ENCODE measurements at places on chromosomes 7 and 10. TPM values are rescaled to one million over a fixed set of nuclear protein-coding genes. Genes with fewer than 3 reads are reported as not detected.

DNA sequence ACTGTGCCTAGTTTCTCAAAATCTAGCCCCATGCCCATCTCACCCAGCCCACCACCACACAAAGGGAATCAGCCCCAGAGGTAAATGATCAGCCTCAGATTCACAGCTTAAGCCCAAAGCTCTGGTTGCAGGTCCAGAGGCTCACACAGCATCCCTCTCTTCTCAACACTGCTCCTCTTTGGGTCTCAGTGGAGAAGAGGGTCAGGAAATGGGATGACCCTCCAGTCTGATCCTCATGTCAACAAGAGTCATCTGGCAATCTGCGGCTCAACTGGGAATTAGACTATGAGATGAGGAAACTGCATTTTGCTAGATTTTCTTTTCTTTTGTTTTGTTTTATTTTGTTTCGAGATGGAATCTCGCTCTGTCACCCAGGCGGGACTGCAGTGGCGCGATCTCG lies 126.2 kb upstream of the PDLIM1 start:
- no peak overlapping the region for H3K4me3 ChIP-seq
- H3K27me3 ChIP-seq, result no peaks in the 10 kb centered on the region
- no peak overlapping the region for H3K27ac ChIP-seq
- no peaks in the 10 kb centered on the region for H3K4me1 ChIP-seq
- H3K36me3 ChIP-seq, result no peaks in the 10 kb centered on the region

Gene POLR2J2
- polyA plus RNA-seq, result 0.62 TPM

Gene RNF32
- 1.6 TPM for polyA plus RNA-seq

DNA sequence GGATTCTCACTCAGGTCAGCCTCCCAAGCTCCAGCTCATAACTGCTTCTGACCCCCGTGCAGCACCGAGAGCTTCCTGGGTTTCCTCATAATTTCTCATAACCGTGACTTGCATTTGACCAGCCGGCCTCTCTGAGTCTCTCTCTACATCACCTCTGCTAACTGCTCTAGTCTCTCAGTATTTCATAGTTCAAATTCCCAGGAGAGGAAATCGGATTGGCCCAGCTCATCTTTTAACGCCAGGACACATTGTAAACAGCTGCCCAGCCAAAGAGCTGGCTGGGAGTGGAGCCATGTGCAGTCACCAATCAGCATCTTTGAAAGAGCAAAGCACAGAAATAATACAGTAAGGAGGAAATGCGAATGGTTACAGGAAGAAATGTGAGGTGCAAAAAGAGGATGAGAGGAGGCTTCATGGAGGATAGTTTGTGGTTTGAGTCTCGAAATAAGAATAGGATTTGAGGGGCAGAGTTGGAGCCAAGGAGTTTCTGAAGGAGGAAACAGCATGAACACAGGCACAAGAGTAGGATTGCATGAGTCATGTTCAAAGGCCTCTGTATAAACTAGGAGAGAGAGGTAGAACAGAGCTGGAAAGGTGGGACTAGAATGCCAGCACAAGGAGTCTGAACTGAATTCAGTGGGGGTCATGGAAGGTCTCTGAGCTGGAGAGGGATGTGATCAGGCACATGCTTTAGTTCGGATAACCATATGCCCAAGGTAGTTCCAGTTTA lies 15.2 kb upstream of the LBX1 start:
- H3K27me3 ChIP-seq, result peaks cover 20% of the 10 kb centered on the region
- no peaks in the 10 kb centered on the region for H3K4me1 ChIP-seq
- no peak overlapping the region for H3K4me3 ChIP-seq
- H3K36me3 ChIP-seq, result no peaks in the 10 kb centered on the region
- H3K27ac ChIP-seq, result no peak overlapping the region
- DNase-seq, result no peak

DNA sequence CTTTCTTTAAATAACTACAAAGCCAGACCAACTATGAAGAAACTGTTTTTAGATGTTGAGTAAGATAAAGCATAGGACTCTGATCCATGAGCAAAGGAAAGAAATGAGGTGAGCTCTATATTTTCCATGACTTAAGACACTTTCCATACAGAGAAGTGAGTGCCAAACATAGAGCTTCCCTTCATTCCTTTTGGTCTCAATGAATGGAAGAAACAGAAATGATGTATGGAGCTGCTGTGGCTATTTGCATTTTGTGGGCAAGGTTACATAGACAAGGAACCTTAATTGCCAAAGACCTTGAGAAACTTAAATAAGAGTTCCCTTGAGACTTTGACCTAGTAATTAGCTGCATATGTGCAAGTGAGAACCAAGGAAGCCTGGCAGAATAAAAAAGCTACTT lies 1152.2 kb downstream of the XPNPEP1 start:
- no peak for DNase-seq
- no peaks in the 10 kb centered on the region for H3K4me1 ChIP-seq
- H3K27ac ChIP-seq, result no peak overlapping the region
- H3K36me3 ChIP-seq, result no peaks in the 10 kb centered on the region

Gene ASB15
- polyA plus RNA-seq, result 1.8 TPM

Gene MLXIPL
- 27.9 TPM for polyA plus RNA-seq

Gene STEAP4
- polyA plus RNA-seq, result 3.4 TPM

Gene ZNF518A
- 4.8 TPM for polyA plus RNA-seq

Gene CDC14C
- polyA plus RNA-seq, result not detected

- no peak overlapping the region for H3K4me3 ChIP-seq
- no peaks in the 10 kb centered on the region for H3K36me3 ChIP-seq
- no peaks in the 10 kb centered on the region for H3K27me3 ChIP-seq
- no peaks in the 10 kb centered on the region for H3K4me1 ChIP-seq
- H3K27ac ChIP-seq, result no peak overlapping the region
Observed at GRCh38 chr10:21689881-21690280, 155.8 kb downstream of the MLLT10 start.

DNA sequence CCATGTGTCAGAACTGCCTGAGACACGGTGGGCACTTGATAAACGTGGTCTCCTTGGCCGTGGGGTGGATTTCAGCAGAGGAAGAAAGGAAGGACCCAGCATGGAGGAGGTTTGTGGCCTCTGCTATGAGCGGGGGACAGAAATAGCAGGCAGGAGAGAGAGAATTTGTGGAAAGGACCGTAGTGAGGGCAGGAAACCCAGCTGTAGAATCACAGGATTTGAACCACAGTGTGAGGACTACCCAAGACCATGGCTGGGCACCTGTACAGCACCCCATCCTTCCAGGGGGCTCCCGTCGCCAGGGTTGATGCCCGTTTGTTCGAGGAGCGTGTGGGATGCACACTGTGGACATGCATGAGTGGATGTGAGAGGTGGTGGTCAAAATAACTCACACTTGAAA lies 183.4 kb downstream of the PTPN20 start:
- H3K36me3 ChIP-seq, result no peaks in the 10 kb centered on the region
- no peak for DNase-seq
- no peak overlapping the region for H3K4me3 ChIP-seq

- no peak for DNase-seq
- no peaks in the 10 kb centered on the region for H3K36me3 ChIP-seq
- no peaks in the 10 kb centered on the region for H3K4me1 ChIP-seq
- no peaks in the 10 kb centered on the region for H3K27me3 ChIP-seq
- H3K27ac ChIP-seq, result no peak overlapping the region
Observed at GRCh38 chr7:119826547-119826946, 446.4 kb upstream of the KCND2 start.

- H3K27ac ChIP-seq, result no peak overlapping the region
- H3K27me3 ChIP-seq, result no peaks in the 10 kb centered on the region
- no peak overlapping the region for H3K4me3 ChIP-seq
- DNase-seq, result no peak
- no peaks in the 10 kb centered on the region for H3K36me3 ChIP-seq
Observed at GRCh38 chr10:118995739-118996138, 33.8 kb upstream of the NANOS1 start.

DNA sequence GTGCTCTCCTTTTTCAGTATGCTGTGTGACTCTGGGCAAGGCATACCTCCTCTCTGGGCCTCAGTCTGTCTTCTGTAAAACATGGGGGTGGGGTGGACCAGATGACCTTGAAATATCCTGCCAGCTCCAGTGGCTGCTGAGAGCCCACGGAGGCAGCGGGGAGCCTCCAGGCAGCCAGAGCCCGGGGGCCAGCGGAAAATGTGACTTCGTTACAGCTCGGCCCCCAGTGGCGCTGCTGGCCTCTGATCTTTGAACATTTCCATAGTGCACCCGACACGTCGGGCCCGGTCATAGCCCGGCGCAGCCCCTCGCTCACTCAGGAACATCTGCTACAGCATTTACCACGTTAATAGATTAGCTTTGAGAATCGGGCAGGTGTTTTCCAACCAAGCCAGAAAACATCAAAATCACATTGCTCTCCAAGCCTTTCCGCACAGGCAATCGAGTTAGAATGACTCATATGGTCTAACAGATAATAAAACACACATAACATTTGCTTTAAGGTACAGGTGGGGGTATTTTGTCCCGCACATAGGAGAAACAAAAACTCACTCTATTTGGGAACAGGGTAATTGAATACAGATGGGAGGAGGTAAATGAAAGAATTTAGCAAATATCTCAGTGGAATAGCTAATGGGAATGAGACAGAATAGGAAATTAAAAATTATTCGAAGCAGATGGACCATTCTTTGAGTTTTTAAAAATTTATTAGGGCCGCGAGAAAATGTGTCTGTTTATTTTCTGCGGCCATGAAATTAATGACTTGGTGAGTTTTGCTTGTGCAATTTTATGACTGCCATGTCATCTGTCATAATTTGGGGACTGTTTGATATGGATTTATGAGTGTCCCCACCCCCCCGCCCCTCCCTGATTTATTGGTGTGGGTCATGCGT lies 26.3 kb upstream of the COMTD1 start:
- peak; percentile 73 for DNase-seq
- H3K36me3 ChIP-seq, result no peaks in the 10 kb centered on the region
- H3K4me1 ChIP-seq, result peaks cover 4% of the 10 kb centered on the region
- H3K27me3 ChIP-seq, result no peaks in the 10 kb centered on the region
- H3K4me3 ChIP-seq, result no peak overlapping the region
